ENCODE measurements at places on chromosomes 7 and 10. TPM values are rescaled to one million over a fixed set of nuclear protein-coding genes. Genes with fewer than 3 reads are reported as not detected.

Gene SPAM1
- total RNA-seq: 0.28 TPM

Gene LIPA
- 152 TPM for total RNA-seq

GRCh38 chr10:61942604-61943461, 41.3 kb downstream of the ARID5B start:
- DNase-seq: no peak

Gene GCC1
- 15.4 TPM for total RNA-seq

DNA sequence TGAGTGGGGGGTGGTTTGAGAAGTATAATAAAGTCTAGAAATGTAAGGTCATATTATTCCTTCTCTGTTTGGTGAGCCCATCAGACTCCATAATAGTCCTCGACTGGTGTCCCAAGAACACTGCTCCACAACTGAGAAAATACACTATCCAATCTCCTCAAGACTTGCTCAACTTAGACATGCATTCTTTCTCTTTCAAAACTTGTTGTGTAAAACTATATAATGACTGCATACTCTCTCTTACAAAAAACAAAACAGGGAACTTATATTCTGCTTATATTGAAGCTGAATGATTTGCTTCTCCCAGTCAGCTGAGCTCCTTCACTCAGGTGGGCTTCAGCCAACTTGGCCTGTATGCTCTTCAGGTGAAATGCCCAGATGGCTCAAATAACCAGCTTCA, 204.7 kb downstream of the ZNF365 start:
- no peak for DNase-seq

GRCh38 chr10:121870413-121870812, 57.4 kb downstream of the ATE1 start:
- no peak for DNase-seq

DNA sequence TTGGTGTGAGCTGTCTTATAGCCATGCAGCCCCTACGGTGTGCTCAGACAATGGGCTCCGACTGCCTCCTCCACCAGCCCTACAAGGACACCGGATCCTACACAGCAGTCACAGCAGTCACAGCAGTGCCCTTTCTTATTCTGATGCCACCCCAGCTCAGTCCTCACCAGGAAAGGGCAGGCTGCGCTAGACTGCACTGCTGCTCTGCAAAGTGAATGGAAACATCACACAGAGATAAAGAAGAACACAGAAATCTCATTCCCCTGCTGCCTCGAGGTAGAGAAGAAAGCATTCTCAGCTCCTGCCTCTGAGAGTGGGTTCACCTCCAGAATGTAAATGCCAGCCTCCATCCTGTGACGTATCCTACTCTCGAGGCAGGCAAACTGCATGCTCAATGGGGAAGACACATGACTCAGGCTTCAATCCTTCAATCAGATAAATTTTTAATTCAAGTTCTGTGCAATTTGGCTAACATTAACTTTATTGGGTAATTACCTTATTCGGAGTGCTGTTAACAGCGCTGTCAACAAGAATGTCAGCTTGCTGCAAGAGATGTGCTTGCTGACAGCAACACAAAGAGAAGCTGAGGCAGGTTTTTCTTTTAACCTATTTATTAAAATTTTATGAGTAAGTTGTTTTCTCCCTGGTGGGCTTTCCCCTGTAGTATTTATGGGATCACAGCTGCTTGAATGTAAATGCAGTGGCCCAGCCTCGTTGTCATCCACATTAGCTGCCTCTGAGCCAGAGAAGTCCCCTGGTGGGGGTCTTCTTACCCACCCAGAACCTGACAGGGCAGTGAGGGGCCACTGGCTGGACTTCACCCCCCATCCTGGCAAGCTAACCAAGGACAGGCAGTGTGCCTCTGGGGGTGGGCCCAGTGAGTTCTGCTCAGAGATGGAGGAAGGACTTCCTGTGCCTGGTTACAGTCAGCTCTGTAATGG, 241.3 kb upstream of the KMT2E start:
- DNase-seq: no peak

DNA sequence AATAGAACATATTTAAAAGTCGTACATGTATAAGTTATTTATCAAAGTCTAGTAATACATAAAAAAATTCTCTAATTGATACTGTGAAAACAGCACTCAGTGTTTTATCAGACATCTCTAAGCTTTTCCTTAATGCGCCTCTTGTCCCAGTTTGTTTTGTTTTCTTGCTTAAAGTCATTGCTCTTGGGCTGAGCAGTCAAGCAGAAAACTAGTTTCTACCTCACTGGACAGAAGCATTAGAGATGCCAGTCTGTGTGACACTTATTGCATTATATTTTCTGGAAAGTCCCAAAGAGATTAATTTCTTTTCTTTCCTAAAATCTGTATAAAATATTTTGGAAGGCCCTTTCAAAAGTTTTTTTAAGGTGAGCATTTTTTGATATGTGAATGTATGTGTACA, 236.2 kb downstream of the PCLO start:
- no peak for DNase-seq

Gene CYP3A7
- total RNA-seq: 803 TPM

DNA sequence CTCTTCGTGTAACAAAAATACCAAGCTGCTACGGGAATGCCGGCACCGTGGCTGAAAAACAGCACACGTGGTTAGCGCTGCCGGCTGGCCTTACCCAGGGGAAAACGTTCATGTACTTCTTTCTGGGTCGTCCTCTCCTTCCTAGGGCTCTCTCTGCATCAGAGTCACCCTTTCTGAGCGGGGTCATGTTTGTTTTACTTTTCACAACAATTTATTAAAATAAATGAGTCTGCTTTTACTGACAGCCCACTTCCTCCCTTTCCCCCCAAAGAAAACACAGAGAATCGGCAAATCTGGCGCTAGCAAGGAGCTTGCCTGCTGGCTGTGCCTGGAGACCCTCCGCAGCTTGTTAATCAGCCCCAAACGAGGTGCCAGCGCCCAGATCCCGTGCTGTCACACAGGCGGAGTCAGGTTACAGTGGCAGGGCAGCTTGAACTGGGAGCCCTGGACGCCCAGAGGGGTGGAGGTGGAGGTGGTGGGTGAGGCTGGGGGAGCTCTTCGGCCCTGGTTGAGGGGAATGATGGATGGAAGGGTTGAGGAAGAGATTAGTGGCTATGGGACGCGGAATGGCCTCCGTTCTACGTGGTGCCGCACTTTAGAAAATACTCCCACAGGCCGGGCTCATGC, 162.2 kb upstream of the TNS3 start:
- DNase-seq: no peak

- no peak for DNase-seq
Measured at GRCh38 chr7:55448526-55448925, 83.4 kb downstream of the LANCL2 start.

DNA sequence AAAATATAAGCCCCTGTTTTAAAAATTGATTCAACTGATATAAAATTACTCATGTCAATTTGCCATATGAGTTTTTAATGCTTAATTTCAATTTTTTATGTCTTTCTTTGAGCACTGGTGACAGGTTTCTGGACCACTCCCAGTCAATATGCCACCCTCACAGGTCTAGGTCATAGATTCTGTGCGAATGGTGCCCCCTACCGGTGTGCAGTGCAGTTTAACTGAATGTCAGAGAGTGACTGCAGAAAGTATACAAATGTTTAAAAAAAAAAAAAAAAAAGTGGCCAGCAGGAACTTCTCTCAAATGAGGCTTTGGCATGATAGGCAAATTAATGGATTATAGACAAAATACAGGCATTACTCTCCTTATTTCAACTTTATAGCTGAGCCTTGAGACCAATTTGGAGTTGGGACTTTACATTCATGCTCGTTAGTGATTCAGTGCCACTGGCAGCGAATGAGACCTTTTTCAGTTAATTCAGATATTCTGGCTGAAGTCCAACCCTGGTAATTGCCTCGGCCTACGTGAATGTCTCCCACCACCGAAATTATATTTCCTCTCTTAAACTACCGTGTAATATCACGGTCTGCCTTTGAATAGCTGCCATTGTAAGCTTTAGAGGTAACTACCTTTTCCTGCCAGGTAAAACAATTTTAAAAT, 427.6 kb downstream of the PHTF2 start:
- peak; percentile 37 for DNase-seq

Gene SPDYE1
- not detected for total RNA-seq

GRCh38 chr10:124621637-124622036, 122.5 kb downstream of the FAM53B start:
- no peak for DNase-seq

DNA sequence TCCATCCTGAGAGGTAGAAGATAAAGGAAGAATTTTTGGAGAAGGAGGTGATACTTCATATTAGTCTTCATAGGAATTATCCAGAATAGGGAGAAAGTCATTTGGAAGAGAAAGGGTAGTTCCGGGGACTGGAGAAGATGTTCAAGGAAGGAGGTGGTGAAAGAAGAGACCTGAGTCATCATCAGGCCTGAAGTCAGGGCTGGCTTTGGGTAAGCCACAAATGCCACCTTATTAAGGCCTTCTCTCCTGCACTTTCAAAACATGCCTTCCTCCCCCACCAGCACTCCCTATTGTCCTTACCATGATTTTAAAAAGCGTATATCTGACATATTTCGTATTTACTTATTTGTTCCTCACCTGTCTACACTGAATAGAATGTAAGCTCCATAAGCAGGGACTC, 112.2 kb upstream of the LRGUK start:
- DNase-seq: no peak

DNA sequence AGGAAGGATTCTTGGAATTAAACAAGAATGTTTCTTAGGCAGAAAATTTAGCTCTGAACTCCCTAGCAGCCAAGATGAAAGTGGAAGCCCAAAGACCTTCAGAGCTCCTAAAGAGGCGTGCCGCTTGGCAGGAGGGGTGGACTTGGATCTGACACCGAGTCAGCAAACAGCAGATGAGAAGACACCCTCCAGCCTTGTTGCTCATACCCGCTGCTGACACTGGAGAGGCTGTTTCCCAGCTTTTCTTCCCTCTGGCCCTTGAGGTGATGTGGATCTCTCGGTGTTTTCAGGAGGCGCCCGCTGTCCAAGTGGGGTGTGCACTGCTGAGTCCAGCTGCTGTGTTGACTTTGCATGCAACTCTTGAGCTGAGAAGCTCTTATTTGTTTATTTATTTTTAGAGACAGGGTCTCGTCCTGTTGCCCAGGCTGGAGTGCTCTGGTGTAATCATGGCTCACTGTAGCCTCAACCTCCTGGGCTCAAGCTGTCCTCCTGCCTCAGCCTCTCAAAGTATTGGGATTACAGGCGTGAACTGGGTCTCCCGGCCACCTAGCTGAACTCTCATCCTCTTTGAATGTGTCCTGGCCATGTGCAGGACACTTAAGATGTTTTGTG, 21.5 kb downstream of the SLC18A2 start:
- DNase-seq: peak; percentile 27

- no peak for DNase-seq
Measured at GRCh38 chr10:19902456-19902855, 86.2 kb downstream of the PLXDC2 start.

- DNase-seq: peak; percentile 36
Measured at GRCh38 chr7:7970237-7970530, 1.6 kb downstream of the GLCCI1 start.

- DNase-seq: no peak
Measured at GRCh38 chr7:55043691-55044370, 25.0 kb downstream of the EGFR start.

- no peak for DNase-seq
Measured at GRCh38 chr7:122884186-122884585, 2.1 kb downstream of the CADPS2 start.

Gene GARS1
- total RNA-seq: 163 TPM

DNA sequence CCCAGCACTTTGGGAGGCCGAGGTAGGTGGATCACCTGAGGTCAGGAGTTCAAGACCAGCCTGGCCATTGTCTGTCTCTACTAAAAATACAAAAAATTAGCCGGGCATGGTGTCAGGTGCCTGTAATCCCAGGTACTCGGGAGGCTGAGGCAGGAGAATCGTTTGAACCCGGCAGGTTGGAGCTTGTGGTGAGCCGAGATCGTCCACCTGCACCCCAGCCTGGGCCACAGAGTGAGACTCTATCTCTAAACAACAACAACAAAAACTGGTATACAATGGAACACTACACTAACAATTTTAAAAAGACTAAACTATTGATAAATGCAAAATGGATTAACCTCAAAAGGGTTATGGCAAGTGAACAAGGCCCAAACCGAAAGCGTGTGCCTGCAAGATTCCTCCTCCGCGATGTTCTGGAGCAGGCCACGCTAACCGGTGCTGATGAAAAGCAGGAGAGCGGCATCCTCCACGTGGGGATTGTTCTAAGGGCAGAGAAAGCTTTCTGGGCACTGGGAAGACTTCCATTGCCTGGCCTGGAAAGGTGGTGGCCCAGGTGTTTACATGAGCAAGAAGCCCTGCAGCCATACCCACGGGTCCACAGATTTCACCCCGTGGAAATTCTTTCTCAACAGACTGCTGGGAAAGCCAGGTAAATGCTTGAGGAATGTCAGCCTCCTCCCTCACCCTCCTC, 53.8 kb downstream of the PDGFA start:
- DNase-seq: no peak

Gene HEPACAM2
- 19.8 TPM for total RNA-seq

Gene NEUROD6
- total RNA-seq: not detected

DNA sequence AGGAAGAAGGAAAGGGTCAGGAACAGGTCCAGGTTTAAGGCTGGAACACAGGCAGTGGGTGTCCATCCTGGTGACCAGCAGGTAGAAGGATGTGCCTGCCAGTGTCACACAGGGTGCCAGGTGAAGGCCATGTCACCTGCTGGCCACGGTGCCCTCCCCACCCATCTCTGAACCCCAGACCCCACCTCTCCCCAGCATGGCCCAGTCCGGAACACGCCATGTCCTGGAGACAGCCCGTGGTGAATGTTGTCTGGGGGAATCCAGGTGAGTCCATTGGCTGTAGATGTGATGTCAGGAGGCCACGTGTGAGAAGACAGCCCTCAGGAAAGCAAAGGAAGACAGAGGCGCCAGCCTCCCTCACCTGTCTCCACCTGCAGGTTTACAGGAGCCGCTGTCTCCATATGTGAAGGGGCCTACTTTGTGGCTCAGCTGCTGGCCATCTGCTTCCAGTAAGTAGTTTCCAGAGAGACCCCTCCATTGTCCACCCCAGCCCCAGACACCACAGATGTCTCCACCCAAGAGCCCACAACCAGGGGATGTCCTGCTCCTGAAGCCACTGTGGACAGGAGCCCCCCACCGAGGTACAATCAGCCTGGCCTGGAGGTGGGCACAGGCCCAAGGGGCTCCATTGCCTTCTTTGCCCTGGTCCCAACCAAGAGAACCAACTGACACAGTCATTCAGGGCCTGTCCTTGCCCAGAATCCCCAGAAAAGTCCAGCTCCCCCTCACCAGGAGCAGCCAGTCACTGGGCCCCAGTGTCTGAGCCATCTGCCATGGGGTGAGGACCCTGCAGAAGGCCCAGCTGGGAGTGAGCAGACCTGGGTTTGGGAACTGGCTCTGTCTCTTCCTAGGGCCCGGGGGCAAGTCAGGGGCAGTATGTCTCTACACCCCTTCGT, 20.7 kb downstream of the TMEM72 start:
- no peak for DNase-seq

Gene GNGT1
- total RNA-seq: not detected

GRCh38 chr7:141433698-141434097, 117.5 kb upstream of the AGK start:
- no peak for DNase-seq

Gene CPA2
- total RNA-seq: 298 TPM

GRCh38 chr7:93562106-93562505, 12.4 kb downstream of the CALCR start:
- no peak for DNase-seq

- no peak for DNase-seq
Measured at GRCh38 chr10:50538555-50539398, 85.0 kb downstream of the SGMS1 start.
